Activated T-helper 17 cell treated with anti-CD3 and anti-CD28 coated beads, Interleukin-2, amount 50 U/mL, for 72 hours (primary cell): ENCODE measurements at places on chromosomes 1 and 21. TPM values are rescaled to one million over a fixed set of nuclear protein-coding genes. Genes with fewer than 3 reads are reported as not detected.

The DTL gene
- total RNA-seq: 72.2 TPM

GRCh38 chr1:53919675-53920066, 25.7 kb downstream of the DIO1 start:
- H3K27me3 ChIP-seq: no peaks in the 10 kb centered on the region
- peak; percentile 94 for ATAC-seq
- peak overlapping the region; percentile 92 for H3K27ac ChIP-seq

GRCh38 chr1:90782046-90782445, 64.9 kb upstream of the BARHL2 start:
- H3K4me3 ChIP-seq: no peak overlapping the region
- no peak overlapping the region for H3K27ac ChIP-seq
- no peak for ATAC-seq
- peaks cover 14% of the 10 kb centered on the region for H3K27me3 ChIP-seq
- H3K36me3 ChIP-seq: no peaks in the 10 kb centered on the region

DNA sequence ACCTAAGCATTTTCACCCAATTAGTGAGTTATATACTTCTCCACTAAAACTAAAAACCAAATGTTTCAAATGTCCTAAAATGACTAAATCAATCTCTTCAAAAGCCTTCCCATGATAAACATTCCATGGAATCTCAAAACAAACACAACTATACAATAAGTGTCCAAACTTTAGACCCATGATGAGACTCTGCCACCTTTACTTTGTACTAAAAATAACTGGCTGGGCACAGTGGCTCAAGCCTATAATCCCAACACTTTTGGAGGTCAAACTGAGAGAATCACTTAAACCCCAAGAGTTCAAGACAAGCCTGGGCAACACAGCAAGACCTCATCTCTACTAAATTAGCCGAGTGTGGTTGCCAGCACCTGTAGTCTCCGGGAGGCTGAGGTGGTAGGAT, 87.4 kb downstream of the EIF4G3 start:
- no peaks in the 10 kb centered on the region for H3K27me3 ChIP-seq
- peaks cover 39% of the 10 kb centered on the region for H3K36me3 ChIP-seq
- no peak overlapping the region for H3K4me3 ChIP-seq
- H3K27ac ChIP-seq: no peak overlapping the region
- ATAC-seq: no peak
- peaks cover 6% of the 10 kb centered on the region for H3K4me1 ChIP-seq

GRCh38 chr21:33026878-33027400, 1.2 kb downstream of the OLIG2 start:
- H3K4me1 ChIP-seq: peaks cover 15% of the 10 kb centered on the region
- H3K4me3 ChIP-seq: peak overlapping the region; percentile 47
- no peak for ATAC-seq
- peaks cover 69% of the 10 kb centered on the region for H3K27me3 ChIP-seq

- peak; percentile 13 for ATAC-seq
- H3K27ac ChIP-seq: peak overlapping the region; percentile 81
- H3K27me3 ChIP-seq: no peaks in the 10 kb centered on the region
- peaks cover 94% of the 10 kb centered on the region for H3K36me3 ChIP-seq
- peaks cover 32% of the 10 kb centered on the region for H3K4me1 ChIP-seq
Observed at GRCh38 chr1:156129687-156130577, 15.4 kb downstream of the LMNA start.
